ENCODE measurements at places on chromosomes 6 and 20.

GRCh38 chr6:133341607-133342158, 100.5 kb downstream of the EYA4 start:
- peak; percentile 86 for DNase-seq

DNA sequence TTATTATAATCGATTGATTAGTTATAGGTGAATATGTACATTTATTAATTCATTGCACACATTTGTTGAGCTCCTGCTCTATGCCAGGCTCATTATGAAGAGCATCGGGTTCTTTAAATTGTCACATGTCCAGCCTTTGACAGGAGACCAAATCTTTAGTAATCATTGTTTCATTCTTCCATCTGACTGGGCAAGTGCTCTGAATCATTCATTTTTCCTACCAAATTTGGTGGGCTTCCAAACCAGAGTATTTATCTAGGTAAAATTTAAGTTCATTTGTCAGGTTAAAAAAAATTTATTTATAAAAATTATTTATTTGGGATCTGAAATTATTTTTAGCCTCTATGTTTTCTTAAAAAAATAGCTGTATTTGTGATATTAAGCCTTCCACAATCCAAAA, 404.9 kb upstream of the MMS22L start:
- DNase-seq, result no peak

- peak; percentile 8 for DNase-seq
These were observed 70.9 kb downstream of the QKI start for GRCh38 chr6:163485388-163485851.

DNA sequence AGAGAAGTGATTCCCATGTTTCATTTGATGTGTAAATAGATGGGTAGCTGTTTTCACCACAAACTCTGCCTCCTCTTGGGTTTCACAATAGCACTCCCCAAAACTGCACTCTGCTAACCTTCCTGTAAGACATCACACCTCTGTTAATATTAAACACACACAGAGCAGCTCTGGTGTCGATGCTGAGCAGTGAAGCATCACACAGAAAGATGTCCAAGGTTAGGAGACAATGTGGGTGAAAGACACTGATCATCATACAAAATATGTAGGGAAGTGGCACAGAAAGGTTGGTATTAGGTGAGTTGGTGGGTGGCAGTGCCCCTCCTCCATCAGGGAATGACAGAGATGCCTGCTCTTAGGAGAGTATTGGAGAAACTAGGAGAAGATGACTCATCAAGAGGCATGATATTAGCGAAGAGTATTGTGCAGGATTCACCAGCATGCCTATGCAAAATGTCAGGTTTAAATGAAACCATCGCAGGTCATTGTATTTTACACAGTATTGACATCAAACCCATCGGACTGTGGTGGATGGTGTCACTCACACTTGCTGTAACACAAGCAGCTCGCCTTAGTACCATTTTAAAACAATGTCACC, 199.7 kb downstream of the TBXT start:
- no peak for DNase-seq

DNA sequence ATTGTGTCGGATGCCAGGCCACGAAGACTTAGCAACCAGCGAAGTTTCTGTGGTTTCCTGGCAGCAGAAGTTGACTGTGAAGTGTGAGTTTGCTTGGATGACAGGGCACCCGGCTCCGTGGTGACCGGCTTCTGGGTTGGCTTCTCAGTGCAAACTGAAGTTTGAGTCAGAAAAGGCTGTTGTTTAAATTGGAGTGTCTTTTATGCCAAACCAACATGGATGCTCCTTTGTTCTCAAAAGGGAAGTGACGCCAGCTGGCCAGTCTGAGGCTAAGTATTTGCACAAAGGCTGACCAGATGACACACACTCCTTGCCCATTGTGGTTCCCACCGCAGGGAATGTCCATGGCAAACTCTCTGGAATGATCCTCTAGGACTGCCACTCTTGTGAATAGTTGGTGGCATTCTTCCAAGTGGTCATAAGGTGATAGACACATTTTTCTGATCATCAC, 164.8 kb upstream of the QKI start:
- DNase-seq, result no peak

GRCh38 chr20:34199183-34199582, 42.0 kb upstream of the ASIP start:
- DNase-seq, result no peak

GRCh38 chr6:69349771-69350170, 447.0 kb downstream of the LMBRD1 start:
- DNase-seq, result no peak

DNA sequence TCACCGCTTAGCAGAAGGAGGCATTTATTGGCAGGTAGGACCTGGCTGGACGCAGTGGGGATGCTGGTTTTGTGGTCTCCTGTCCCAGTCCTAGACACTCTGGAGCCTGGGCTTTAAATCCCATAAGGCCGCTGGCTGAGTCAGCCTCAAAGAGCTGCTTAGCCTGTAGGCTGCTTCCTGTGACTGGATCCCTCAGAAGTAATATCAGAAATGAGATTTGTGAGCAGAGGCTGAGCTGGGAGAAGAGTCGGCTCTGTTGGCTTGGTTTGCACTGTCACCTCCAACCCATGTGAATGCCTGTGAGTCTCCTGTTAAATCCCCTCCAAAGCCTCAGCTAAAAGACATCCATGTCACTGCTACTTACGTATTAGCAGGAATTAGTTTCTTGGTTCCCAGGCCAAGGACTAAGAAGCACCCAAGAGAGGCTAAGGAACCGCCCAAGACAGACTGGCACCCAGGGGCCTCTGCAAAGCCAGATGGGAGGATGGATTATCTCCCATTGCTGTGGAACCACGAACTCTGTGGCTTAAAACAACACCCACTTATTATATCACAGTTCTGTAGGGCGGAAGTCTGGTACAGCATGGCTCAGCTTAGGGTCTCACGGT, 289.4 kb downstream of the CDC5L start:
- no peak for DNase-seq

- no peak for DNase-seq
These were observed 26.7 kb downstream of the LATS1 start for GRCh38 chr6:149691201-149691600.

- no peak for DNase-seq
These were observed 32.3 kb downstream of the GHRH start for GRCh38 chr20:37229357-37229756.

DNA sequence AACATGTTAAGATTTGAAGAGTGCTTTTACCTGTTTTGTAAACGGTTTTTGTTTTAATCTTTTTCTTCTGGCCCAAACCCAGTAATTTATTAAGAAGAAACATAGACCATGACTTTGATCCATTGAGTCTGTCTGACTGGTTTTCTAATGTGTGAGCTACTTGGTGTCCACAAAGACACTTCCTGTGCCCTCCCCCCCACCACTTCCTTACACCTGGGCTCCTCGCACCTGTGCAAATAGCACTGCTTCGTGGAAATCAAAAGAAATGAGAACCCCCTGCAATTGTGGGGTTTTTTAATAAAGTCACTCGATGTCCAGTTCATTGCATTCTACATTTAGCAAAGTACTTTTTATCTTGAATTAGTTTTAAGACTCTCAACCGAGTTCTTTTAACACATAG, 65.5 kb downstream of the SMOC2 start:
- no peak for DNase-seq

DNA sequence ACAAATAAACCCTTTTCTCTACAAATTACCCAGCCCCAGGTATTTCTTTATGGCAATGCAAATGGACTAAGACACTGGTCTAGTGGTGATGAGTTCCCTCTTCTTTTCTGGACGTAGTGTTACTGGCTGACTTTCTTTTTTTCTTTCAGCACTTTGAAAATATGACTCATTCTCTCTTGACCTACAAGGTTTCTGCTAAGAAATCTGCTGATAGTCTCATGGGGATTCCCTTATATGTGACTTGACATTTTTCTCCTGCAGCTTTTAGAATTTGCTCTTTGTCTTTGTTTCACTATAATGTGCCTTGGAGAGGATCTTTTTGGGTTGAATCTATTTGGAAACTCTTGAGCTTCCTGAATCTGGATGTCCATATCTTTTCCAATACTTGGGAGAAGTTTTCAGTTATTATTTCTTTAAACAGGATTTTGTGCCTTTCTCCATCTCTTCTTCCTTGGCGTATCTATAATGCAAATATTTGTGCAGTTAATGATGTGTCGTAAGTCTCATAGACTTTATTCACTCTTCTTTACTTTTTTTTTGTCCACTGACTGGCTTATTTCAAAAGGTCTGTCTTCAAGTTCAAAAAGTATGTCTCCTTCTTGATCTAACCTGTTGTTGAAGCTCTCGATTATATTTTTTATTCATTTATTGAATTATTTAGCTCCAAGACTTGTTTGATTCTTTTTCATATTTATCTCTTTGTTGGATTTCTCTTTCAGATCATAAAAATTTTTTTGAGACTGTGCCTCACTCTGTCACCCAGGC, 42.2 kb upstream of the TPD52L1 start:
- DNase-seq, result no peak

DNA sequence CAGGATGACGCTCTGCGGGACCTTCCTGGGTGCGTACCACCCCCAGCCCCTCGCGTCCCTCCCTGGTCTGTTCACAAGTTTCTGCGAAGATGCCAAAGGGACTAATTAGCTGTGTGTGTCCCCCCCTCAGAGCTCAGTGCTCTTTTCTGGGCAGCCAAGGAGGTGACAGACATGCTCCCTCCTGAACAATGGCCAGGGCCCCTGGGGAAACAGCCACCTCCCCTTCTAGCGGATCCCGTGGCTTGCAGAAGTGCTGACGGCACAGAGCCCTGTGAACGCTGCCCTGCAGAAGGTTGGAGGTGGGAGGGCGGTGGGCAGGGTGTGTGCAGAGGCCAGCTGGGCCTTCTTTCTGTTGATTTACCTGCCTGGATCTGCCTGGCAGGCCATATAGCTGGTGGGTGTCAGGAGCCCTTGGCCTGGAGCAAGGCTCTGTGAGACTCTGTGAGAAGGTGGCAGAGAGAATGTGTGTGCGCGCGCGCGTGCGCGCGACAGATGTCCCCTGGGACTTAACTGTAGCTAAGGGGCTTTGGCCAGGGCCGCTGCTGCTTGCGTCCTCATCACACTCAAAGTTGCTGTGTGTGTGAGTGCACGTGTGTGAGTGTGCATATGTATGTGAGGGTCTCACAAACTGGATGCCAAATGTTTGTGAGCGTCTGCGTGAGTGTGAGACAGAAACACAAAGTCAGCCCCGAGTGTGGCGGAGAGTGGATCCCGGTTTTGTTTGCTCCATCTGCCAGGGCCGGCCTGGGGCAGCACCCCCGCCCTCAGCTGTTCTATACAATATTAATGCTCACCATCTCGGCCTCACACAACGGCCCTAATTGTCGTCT, 3.5 kb upstream of the MYT1 start:
- no peak for DNase-seq

- DNase-seq, result peak; percentile 82
These were observed 77.9 kb downstream of the MRPL14 start for GRCh38 chr6:44049163-44049988.

DNA sequence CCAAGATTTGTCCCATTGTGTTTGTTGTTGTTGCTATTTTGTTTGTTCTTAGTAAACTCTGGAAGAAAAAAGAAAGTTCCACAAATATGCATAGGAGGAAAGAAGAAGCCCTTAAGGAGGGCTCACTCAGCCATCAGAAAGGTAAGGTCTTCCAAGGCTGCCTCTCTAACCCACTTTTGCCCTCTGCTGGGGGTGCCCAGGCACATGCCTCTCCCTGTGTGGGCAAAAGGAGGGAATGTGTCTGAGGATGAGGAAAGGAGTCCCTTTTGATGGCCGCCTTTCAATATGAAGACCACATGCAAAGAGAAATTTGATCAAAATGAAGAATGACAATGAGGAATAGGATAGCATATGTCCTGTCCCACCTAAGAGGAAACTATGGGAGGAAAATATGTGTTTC, 248.2 kb upstream of the POU3F2 start:
- DNase-seq, result no peak

- DNase-seq, result no peak
These were observed 40.0 kb upstream of the KCNK16 start for GRCh38 chr6:39362487-39362865.

GRCh38 chr20:50115591-50116367, 2.8 kb upstream of the UBE2V1 start:
- DNase-seq, result peak; percentile 99

DNA sequence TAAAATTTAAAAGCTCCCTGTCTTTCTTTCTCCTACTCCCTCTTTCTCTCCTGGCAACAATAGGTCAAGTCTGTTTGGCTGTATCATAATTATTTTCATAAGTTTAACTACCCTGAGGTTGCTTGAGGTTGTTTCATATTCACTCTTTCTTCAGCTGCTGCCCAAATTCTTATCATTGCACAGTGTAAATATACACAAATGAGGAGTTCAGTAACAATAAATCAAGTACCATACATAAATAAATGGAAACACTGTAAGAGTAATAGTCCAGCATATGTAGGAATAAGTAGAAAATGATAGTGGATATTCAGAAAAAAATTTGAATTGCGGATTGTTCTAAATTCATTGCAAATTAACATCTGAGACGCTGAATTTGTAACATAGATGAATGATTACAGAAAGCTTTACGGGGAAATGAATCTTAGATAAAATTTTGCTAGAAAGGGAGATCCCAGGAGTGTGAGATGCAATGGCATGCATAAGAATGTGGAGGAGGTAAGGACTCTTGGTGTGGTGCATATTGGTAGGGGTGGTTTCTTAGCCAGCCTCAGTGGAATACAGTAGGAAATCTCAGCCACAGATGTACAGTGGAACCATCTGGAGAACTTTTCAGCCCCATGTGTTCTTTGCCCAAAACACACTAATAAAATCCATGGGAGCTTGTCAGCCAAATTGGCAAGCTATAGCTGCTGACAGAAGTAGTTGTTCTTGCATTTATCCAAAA, 480.7 kb downstream of the HTR1B start:
- DNase-seq, result no peak

- no peak for DNase-seq
These were observed 4.8 kb downstream of the NFYA start for GRCh38 chr6:41077536-41077935.

GRCh38 chr6:108549741-108550140, 11.0 kb upstream of the FOXO3 start:
- DNase-seq, result no peak

- peak; percentile 88 for DNase-seq
These were observed 29.2 kb downstream of the AFDN start for GRCh38 chr6:167855825-167856425.

DNA sequence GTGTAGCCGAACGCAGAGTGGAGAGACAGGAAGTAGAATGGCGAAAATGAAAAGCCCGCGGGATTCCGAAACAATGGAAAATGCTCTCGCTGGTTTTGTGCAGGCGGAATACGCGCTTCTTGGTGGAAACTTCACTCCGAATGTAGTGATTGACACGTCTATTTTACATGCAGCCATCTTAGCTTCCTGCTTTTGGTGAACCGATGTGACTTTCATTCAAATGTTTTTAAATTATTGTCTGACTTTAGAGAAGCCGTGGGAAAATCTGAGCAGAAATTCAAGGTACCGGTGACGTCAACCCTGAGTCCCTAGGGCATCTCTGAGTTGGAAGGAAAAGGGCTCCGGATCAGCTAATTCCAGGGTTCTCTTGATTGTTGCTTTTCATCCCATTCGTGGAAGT, 11.4 kb downstream of the GPX5 start:
- DNase-seq, result peak; percentile 42

DNA sequence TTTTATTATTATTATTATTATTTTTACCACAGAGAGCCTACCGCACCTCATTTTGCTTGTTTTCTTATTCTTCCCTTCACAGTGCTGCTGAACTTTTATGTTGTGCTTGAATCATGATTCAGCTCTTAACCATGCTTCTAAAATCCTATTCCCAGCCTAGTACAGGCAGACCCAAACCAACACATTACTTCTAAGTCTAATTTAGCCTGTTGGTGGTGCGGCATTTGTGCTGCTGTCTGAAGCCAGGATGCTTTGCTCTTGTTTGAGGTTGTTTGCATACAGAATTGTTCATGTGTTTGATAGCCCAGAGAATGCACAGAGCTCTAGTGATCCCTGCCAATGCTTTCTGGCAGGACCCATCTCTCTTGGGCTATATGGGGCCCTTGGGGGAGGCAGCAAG, 213.5 kb upstream of the KCNG1 start:
- peak; percentile 31 for DNase-seq
